Frontal cortex (tissue), 4 donors: ENCODE measurements at places on chromosomes 12 and 14.
A peak's percentile ranks its signal among the peaks of the same experiment; 100 is the strongest.

- peak; percentile 29 for DNase-seq
These were observed 140.5 kb downstream of the PRKCH start for GRCh38 chr14:61461808-61462275.

GRCh38 chr12:57235017-57235727, 5.7 kb downstream of the SHMT2 start:
- DNase-seq = no peak

- peak; percentile 20 for DNase-seq
These were observed 674 bp downstream of the VDR start for GRCh38 chr12:47903927-47904712.

DNA sequence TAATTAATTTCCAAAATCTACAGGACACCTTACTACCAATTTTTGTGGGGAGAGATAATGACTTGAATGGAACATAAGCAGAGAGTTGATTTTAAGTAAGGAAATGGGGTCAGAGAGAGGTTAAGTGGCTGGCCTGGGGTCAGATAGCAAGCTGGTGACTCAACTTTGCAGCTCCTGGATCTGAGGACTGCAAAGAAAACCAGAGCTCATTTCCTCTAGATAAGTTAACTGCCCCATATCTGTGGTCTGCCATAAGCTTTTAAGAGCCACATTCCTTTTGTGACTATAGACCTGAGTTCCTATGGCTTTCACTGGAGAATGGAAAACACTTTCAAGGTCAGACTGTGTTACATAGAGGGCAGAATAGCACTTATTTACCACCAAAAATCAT, 201.2 kb upstream of the PRICKLE1 start:
- no peak for DNase-seq

DNA sequence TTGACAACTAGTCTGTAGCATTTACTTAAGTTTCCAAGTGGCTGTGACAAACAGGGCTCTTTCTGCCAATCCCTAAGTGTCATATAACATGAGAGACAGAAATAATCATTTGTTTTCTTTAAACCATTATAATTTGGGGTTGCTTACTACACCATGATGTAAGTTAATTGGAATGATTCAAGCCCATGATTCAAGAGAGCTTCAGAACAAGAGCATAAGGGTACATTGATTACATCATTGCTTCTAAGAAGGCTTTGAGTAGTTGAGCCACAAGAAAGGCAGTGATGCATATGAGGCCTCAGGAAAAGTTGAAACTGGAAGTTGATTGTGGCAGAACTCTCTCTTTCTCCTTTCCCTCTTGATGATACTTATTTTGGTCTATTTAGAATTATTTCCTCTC, 444.0 kb downstream of the CCER1 start:
- DNase-seq = no peak

DNA sequence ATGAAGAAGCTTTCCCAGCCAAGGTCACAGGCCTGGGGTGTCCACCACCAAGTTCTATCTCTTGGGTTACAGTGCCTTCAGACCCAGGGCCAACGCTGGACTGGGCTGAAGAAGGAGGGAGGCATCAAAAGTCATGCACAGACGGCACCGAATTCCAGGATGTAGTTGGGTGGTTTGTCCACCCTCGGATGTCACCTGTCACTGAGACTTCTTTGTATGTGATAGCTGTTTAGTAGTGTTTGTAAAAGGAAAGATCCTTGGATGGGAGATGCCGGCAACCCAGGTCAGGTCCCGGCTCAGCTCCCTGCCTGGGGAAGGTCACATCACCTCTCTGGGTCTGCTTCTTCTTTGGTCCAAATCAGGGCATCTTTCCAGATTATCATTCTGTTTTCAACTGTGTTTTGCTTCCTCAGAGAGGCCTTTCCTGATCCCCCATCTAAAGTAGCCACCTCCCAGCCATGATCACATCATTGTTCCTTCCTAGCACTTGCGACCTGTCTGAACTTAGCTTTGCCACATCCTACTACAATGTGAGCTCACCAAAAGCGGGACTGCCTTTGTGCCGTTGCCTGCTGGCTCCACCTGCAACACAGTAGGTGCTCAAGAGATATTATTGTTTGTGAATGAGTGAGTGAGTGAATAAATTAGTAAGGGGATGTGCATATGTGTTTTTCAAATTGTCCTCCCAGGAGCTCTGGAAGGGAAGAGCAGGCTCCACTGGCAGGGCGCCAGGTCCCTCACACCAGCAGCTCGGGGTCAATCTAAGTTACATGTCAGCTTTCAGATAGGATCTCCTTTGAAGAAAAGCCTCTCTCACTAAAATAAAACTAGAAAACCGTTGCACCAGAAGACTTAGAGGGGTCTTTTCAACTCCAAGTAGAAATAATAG, 2.1 kb downstream of the TSPAN11 start:
- no peak for DNase-seq

GRCh38 chr12:123767613-123768012, 5.5 kb downstream of the DNAH10 start:
- no peak for DNase-seq

DNA sequence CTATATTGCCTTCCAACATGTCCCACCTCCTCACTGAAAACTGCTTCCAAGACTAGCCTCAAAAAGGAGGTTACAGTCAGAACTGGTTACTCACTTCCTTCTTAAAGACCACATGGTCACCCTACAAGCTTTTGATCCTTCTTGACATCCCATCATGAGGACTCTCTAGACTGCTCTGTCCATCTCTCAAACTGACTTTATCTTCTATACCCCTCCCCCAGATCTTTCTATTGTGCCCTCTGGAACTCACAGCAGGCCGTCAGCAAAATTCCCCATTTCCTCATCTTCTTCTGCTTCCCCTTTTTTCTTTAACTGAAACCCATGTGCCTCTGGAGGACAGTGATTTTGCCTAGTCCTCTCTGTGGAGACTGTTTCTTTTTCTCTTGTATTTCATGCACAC, 18.1 kb upstream of the IGF1 start:
- no peak for DNase-seq

GRCh38 chr14:48417715-48418500, 742.5 kb upstream of the MDGA2 start:
- DNase-seq = no peak

DNA sequence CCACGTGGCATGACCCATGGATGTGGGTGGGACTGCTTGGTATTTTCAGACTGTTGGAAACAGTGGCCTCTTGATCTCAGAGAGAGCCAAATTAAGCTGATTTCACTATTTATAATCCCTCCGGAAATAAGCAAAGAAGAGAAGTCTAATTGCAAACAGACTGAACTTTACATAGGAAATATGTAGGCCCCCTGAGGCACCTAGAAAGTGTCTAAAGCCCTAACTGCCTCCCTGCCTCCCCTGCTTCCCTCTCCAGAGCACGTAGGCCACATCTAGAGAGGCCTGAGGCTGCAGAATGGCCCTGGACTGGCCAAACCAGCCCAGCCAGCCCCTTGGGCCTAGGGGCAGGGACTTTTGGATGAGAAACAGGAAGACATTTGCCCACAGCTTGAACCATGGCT, 123.8 kb downstream of the ZFP36L1 start:
- DNase-seq = no peak

- no peak for DNase-seq
These were observed 202.6 kb upstream of the AVPR1A start for GRCh38 chr12:63353559-63353958.
